Large intestine (tissue), 12 donors: ENCODE measurements at places on chromosomes 1 and 21. TPM values are rescaled to one million over a fixed set of nuclear protein-coding genes. Genes with fewer than 3 reads are reported as not detected.
A peak's percentile ranks its signal among the peaks of the same experiment; 100 is the strongest.

VANGL2 gene
- 18.8 TPM for polyA plus RNA-seq

TMEM50B gene
- polyA plus RNA-seq = 52.7 TPM

KCNK2 gene
- 6.6 TPM for polyA plus RNA-seq

MAP3K7CL gene
- 6.5 TPM for polyA plus RNA-seq

LCE2B gene
- polyA plus RNA-seq = not detected

TPTE gene
- not detected for polyA plus RNA-seq

HTR6 gene
- 0.07 TPM for polyA plus RNA-seq

CFHR1 gene
- polyA plus RNA-seq = 0.16 TPM

WNT3A gene
- polyA plus RNA-seq = not detected

PPT1 gene
- polyA plus RNA-seq = 66.3 TPM

LCE1C gene
- polyA plus RNA-seq = not detected

OR10J1 gene
- polyA plus RNA-seq = not detected

EFNA4 gene
- polyA plus RNA-seq = 36.0 TPM

RHBG gene
- polyA plus RNA-seq = 35.4 TPM

CENPS gene
- 20.3 TPM for polyA plus RNA-seq

CBS gene
- 8.5 TPM for polyA plus RNA-seq

DNA sequence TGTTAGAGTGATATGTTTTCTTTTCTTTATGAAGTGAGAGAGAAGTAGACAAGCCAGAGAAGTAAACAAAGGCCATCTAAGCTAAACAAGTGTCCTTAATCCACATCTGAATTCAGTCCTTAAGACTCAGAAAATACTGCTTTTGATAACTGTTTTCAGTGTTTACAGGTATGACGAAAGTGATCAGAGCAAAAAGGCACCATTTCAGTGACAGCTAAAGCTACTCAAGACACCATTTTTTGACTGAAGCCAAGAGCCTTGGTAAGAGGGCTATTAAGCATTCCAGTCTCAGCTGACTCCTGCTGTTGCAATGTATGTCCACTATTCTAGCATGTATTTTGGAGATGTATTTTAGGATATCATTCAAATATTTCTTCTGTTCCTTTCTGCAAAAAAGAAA is 4.1 kb downstream of the KMO start:
- no peak for DNase-seq

GRCh38 chr1:58975888-58976287 is 192.0 kb upstream of the JUN start:
- no peak for DNase-seq

GRCh38 chr21:45844181-45844580 is 137.4 kb upstream of the COL6A1 start:
- DNase-seq = no peak

DNA sequence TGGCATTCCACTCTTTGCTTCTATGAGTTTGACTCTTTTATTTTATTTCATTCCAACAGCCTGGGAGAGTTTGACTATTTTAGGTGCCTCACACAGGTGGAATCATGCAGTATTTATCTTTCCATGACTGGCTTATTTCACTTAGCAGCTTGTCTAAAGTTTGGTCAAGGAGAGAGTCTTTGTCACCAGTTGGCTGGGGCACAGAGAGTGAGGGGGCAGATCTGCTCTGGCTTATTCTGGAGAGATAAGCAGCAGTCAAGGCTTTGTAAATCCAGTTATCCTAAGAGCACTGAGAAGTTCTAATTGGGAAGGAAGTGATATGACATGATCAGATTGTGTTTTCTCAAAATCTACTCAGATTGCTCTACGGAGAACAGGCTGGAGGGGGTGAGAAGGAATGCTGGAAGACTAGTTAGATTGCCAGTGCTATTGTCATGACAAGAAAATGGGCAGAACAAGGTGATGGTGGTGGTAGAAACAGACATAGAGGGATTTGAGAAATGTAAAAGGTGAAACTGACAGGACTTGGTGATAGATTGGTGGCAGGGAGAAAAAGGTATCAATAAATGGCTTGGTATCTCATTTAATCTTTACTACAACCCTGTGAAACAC is 12.1 kb upstream of the CTTNBP2NL start:
- DNase-seq = no peak

GRCh38 chr1:17994046-17994445 is 113.6 kb upstream of the IGSF21 start:
- no peak for DNase-seq

DNA sequence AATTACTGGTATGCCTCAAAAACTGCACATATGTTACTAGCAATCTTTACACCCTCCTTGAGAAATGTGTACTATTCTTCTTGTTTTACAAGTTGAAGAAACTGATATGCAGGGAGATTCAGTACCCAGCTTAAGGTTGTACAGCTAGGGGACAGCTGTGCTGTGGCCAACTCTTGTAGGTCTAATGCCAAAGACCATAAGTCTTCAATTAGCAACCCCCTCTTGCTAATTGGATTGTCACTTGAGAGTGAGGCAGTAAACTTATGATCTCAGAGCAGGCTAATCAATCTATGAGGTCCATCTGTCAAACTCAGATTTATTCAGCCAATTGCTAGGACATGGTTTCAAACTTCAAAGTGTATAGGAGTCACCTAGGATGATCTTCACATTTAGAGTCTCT is 492.0 kb upstream of the USP24 start:
- no peak for DNase-seq

- DNase-seq = no peak
Measured at GRCh38 chr1:186050360-186050759, 316.2 kb downstream of the HMCN1 start.

- no peak for DNase-seq
Measured at GRCh38 chr1:191882870-191883269, 275.4 kb upstream of the RGS18 start.

GRCh38 chr1:241770115-241770514 is 77.9 kb upstream of the EXO1 start:
- DNase-seq = no peak

GRCh38 chr1:59215766-59216291 is 81.1 kb upstream of the FGGY start:
- DNase-seq = no peak

GRCh38 chr1:187390215-187390818 is 561.6 kb downstream of the PLA2G4A start:
- no peak for DNase-seq

DNA sequence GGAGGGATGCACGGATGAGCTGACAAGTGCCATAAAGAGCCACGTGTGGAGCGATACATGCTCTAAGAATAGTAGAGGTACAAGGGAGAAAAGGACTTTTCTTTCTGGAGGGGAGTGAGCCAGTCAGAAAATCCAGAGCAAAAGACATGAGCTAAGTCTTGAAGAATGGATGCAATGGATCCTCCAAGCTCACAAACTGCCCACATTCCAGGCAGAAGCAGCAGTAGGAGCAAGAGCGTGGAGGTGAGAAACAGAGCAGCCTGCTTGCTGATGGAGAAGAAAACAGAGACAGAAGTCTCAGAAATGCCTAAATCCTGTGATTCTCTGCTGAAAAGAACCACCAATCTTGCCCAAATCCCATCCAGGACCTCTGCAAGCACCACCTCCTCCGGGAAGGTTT is 78.2 kb upstream of the RALGPS2 start:
- no peak for DNase-seq

DNA sequence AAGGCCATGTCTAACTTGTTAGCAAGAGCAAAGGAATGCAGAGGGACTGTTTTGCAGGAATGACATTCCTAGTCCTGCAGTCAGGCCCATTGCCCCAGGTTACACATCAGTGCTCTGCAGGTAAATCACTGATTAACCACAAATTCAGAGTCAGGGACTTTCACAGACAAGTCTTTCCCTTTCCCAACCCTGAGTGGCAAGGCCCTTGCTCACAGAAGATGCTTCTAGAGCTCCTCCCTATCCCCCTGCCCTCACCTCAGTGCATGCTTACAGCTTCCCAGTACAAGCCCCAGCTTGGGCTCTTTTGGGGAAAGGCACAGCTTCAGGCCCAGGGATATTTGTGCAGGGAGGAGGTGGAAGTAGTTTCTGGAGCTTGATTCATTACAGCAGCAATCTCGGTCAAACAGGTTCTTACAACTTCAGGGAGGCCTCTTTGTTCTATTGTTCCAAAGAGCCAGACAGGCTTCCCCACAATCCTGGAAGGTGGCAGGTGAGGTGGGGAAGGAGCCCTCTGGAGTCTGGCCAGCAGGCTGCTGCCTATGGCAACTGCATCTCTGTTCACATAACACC is 53.9 kb downstream of the CASQ2 start:
- peak; percentile 61 for DNase-seq
